ENCODE measurements at places on chromosomes 6 and 20.

- DNase-seq = no peak
These were observed 106.5 kb downstream of the ATP9A start for GRCh38 chr20:51661609-51662178.

DNA sequence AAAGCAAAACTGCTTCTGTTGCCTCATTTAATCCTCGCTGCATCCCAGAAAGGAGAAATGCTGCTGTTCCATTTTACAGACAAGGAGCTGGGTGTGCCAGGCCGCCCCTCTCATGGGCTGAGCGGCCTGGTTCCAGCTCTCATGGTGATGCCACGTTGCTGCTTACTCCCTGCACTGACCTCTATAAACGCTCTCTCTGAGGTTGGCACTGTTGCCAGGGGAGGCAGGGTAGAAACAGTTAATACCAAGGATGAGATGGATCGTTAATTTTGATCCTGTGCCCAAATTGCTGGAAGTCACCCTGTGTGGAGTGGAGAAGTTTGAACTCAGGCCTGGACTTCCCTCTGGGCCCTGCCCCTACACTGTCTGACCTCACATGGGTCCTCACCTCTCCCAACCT, 25.6 kb downstream of the SIRPA start:
- DNase-seq = no peak

DNA sequence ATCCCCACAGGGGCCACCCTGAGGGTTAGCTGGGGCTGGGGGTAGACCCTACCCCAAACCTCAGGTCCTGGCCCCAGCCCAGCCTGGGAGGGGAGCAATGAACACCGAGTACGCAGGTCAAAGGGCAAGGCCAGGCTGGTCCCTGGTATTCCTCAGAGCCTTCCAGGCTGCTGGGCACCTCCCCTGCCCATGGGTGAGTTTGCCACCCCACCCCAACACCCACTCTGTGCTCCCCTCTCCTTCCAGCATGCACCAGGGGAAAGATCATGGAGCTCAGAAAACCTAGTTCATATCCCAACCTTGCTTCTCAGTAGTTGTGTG, 103.9 kb upstream of the FOXP4 start:
- DNase-seq = no peak

DNA sequence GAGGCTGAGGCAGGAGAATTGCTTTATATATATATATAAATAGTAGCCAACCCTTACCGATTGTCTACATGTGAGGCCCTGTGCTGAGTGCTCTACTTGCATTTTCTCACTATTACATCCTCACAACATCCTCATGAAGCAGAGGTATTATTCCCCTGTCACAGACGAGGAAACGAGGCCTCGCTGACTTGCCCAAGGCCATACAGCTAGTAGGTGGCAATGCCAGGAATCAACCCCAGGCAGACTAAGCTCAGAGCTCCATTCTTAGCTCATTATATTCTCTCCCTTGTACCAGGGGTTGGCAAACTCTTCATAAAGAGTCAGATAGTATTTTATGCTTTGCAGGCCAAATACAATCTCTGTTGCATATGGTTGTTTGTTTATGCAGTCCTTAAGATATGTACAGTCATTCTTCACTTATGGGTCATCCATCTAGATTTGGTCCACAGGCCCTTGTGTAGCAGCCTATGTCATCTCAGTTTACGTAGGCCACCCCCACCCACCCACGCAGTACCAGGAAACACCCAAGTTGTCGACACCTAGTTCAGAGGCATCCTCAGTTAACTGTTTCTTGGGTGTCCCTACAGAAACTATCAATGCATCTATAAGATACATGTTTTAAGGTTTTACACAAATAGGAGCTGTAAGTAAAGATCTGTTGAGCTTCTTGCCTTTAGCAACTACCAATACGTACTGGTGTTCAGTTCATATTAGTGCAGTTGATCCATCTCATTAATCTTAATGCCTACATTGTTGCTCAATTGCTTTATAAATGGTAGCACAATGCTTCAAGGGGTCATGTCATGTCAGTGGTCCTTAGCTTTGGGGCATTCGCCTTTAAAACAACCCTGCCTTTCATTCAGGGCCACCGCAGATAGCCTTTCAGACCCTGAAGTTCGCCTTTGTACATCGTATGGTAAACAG, 3.0 kb downstream of the CASS4 start:
- DNase-seq = peak; percentile 46

DNA sequence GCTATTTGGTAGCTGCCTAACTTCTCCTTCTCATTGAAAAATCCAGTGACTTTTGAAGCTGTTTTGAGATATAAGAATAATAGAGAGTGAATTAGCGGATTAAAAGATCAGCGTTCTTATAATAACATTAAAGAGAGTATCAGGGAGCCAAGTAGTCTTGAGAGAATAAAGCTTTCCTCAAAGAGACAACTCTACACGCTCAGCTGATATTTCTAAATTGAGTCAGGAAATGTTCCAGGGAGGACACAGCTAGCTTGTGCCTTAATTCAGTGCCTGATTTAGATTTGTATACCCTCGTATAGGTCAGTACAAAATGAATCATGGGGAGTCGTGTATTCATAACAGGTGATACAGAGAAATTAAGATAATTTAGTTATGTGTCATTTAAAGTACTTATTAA, 75.1 kb upstream of the QKI start:
- no peak for DNase-seq

GRCh38 chr6:9481292-9482029, 933.4 kb downstream of the TFAP2A start:
- no peak for DNase-seq

DNA sequence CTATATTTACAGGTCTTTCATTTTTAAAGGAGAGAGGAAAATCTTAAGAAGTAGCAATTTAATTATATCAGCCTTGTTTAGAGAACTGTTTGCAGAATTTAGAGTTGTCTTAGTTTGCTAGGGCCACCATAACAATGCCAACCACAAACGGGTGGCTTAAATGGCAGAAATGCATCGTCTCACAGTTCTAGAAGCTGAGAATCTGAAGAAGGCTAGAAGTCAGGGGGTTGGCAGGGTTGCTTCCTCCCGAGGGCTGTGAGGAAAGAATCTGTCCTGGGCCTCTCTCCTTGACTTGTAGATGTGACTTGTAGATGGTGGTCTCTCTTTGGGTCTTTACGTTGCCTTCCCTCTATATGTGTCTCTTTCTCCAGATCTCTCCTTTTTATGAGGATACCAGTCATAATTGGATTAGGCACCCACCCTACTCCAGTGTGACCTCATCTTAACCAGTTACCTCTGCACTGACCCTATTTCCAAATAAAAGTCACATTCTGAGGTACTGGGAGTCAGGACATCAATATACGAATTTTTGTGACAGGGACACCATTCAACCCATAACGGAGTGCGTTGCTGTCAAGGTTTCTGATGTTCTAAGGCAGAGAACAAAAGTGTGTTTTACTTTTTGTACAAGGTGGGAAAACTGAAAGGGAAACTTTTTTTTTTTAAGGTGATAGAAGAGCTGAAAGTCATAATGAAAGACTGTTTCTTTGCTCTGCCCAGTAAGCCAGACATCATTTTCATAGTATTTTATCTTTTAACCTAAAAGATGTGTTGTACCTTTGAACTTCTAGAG, 84.4 kb downstream of the SAMD3 start:
- no peak for DNase-seq

DNA sequence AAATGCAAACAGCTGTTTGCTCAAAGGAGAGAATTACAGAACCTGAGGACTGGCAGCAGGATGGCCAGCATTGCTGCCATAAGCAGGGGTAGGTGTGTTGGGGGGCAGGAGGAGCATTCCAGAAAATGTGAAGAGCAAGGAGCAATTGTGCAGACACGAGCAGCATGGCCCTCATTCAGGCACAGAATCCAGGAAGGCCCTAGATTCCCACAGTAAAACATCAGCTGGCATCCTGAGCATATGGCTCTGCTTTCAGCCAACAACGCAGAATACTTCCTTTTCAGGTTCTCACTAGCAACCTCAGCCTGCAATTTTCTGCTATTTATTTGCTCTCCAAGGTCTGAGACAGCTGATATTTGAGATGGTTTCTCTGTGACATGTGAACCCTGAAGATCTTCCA, 243.4 kb upstream of the POU3F2 start:
- no peak for DNase-seq

- DNase-seq = peak; percentile 13
These were observed 1515.4 kb upstream of the DEFB115 start for GRCh38 chr20:29741894-29742698.

DNA sequence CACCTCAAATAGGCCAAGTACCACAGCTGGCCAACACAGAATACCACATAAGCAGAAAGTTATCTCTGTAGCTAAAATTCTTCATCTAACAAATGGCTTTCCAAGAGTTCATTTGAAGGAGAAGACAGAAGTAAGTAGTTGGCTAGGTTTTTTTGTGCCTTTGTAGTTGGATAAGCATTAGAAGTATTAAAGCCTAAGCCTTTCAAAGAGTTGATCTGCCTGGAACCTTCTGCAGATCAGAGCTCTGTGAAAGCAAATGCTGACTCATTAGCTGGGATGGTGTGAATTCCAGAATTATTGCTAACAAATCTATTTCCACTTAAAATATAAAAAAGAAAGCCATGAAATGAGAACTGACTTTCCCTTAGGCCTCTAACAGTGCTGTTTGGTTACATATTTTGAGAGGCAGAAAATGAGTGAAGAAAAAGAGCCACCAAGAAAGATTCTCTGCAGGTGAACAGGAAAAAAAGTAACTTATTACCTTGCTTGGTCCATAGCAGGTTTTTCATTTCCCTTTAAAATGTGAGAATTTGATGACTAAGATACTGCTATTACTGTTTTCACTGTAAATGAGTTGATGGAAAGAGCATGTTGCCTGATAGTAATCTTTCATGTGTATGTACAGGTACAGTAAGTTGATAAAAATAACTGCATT, 763.2 kb upstream of the FLRT3 start:
- DNase-seq = no peak

- DNase-seq = no peak
These were observed 202.3 kb upstream of the RIN2 start for GRCh38 chr20:19555726-19556125.

- no peak for DNase-seq
These were observed 177.7 kb downstream of the ZDHHC14 start for GRCh38 chr6:157558487-157559200.

GRCh38 chr20:16020971-16021370, 552.3 kb downstream of the KIF16B start:
- DNase-seq = no peak

DNA sequence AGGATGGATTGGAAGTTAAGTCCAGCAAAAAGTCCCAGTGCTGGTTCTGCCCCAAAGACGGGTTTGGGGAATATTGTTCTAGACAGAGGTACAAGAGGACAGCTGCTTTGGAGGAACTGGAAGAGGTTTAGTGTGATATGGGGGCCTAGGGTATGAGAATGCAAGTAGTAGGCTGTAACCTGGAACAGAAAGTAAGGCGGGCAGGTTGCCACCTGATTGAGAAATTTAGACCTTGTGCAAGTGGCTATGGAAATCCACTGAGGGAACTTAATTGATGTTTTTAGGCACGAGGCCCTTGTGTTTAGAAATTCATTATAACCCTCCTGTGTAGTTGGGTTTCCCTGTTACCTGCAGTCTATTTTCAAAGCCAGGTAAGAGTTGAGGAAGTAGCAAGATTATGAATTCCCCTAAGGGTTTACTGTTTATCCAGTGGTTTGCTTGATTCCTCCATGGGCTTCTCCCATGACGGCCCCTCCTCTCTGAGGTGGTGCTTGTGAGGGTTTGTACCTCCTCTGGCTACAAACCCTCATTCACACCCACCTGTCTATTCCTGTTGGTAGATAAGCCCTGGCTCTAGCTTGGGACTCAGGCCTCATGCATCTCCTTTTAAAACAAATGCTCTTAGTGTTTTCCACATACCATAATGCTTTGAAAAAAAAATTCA, 42.0 kb upstream of the BCAS1 start:
- no peak for DNase-seq

- no peak for DNase-seq
These were observed 183.0 kb upstream of the MMS22L start for GRCh38 chr6:97465877-97466561.

DNA sequence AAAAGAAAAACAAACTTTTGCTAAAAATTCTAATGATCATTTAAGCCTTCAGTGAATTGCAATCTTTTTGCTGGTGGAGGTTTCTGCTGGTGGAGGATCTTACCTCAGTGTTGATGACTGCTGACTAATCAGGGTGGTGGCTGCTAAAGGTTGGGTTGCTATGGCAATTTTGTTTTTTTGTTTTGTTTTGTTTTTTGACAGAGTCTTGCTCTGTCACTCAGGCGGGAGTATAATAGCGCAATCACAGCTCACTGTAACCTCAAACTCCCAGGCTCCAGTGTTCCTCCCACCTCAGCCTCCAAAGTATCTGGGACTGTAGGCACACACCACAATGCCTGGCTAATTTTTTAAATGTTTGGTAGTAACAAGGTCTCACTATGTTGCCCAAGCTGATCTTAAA, 94.7 kb downstream of the ANKRD6 start:
- DNase-seq = no peak

- DNase-seq = no peak
These were observed 35.7 kb upstream of the OVOL2 start for GRCh38 chr20:18093388-18093787.

DNA sequence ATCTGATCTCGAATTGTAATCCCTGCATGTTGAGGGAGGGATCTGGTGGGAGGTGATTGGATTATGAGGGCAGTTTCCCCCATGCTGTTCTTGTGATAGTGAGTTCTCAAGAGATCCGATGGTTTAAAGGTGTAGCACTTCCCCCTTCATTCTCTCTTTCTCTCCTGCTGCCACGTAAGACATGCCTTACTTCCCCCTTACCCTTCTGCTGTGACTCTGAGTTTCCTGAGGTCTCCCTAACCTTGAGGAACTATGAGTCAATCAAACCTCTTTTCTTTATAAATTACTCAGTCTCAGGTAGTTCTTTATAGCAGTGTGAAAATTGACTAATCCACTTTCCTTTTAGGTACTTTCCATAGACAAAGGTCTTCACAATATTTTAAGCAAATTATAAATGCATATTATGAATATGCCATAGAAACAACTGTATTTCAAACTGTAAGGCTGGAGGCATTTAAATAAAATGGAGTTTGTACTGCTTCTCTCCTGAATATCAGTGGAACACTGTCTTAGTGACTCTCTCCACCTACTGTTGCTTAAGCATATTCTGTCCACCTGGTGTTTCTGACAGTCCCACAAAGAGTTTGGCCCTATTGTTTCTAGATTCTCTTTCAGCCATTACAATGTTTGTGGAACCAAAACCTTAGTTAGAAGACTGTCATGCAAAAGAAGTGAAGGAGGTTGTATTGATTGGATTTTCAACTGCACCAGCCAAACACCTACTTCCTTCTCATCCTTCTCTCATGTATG, 24.3 kb upstream of the IL17A start:
- DNase-seq = no peak

DNA sequence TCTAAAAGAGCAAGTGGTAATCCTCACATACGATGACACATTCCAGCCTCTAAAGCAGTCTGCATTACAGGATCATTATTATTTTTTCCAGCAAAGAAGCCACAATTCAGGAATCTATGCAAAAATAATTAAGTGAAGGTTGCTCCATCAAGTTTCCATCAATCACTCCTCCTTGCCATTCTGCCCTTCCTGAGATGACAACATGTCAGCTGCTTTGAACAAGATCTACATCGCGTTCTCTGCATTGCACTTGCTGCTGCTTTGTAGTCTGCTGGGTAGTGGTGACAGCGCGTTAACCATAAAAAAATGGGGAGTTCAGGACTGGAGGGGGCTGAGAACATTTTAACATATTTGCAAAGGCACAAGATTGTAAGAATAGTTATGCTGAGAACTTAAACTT, 147.7 kb downstream of the GMPR start:
- no peak for DNase-seq

GRCh38 chr20:50516180-50516934, 6.2 kb downstream of the PTPN1 start:
- DNase-seq = no peak

- DNase-seq = no peak
These were observed 165.5 kb downstream of the MANEA start for GRCh38 chr6:95742767-95743289.

GRCh38 chr20:23268792-23269354, 81.7 kb upstream of the NXT1 start:
- no peak for DNase-seq

Measured in activated T-cell treated with anti-CD3 and anti-CD28 coated beads, Interleukin-2, amount 50 U/mL, for 1 hour (primary cell).